PC-3 (cell line): ENCODE measurements at places on chromosomes 7 and 10. TPM values are rescaled to one million over a fixed set of nuclear protein-coding genes. Genes with fewer than 3 reads are reported as not detected.

GRCh38 chr7:42315631-42316030 is 78.6 kb upstream of the GLI3 start:
- DNase-seq, result peak; percentile 69

DNA sequence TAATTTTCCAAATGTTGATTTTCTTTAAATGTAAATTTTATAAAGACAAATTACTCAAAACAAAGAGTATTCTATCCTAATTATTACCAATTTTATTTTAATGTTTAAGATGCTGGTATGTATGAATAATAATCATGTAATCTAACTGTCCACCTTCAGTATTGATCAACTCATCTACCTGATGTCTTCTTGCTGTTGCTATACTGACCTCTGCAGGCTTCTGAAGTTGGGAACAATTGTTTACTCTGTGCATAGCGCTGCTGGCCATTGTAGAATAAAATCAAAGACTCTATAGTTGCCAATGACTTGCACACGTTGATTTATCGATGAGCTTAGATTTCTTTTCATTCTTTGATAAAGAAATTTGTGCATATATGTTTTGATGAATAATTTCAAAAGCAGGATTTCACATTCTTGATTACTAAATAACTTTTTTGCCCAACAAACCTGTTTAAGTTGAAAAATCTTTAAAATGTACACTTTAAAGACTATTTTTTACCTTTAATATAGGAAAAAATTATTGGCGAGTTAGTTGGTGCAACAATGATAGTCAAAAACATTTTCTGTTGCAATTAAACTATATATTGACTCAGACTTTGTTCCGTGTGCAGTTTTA is 282.3 kb downstream of the TFEC start:
- peak; percentile 44 for DNase-seq

Gene DENND10
- total RNA-seq, result 28.2 and 28.9 TPM in 2 replicates

Gene CALML5
- not detected in 2 replicates for total RNA-seq

Gene GDF2
- total RNA-seq, result not detected in 2 replicates
